Kidney tubule cell (primary cell): ENCODE measurements at places on chromosomes 13 and 19.

DNA sequence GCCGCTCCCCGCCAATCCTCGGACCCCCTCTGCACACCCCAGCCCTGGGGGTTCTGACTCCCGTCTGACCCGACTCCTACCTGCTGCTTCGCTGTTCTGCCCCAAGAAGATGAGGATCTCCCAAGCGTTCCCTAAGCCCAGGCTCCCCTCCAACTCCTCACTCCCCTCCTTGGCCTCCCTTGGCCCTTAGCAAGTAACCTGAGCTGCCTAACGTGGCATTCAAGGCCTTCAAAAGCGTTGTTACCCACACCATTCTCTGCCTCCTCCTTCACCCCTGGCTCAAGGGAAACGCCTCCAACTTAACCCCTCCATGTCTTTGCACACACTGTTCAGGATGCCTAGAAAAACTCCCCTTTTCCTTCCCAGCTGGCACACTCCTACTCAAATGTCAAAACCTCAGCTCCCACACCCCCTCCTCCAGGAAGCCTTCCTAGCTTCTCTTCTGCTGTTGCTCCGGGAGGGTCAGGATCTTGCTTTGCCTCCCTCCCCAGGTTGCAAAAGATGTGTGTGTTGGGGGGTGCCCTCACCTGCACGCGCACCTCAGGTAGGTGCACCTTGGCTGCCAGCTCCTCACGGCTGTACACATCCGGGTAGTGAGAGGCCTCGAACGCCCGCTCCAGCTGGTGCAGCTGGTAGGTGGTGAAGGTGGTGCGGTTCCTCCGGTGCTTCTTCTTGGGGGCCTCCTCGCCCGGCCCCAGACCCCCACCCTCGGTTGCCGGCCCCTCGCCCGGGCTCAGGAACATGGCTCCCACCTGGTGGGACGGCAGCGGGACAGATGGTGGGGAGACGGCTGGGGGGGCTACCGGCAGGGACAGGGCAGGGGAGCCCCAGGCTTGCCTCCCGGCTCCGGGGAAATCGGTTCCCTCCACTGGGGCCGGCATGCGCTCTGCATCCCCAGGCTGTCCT, 775 bp downstream of the RAX2 start:
- no peak for DNase-seq

GRCh38 chr19:7932276-7932929, 6.5 kb upstream of the CTXN1 start:
- DNase-seq: no peak

DNA sequence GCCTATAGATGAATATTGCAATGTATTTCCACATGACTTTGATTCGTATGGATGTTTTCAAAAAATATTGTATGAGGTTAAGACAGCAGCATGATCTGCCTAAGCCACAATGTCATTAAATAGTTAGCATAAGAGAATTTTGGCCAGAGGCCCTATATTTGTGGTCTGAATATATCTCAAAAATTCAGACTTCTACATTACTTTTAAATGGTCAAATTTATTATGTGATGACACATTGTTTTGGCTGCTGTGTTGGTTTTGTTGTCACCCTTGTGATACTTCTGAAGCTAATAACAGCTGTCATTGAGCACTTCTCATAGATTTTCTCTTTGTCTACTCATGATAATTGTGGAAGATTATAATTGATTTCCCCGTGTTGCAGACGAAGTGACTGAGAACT, 288.2 kb downstream of the MYO16 start:
- no peak for DNase-seq

GRCh38 chr13:103140001-103140671, 73.9 kb upstream of the SLC10A2 start:
- DNase-seq: peak; percentile 46

DNA sequence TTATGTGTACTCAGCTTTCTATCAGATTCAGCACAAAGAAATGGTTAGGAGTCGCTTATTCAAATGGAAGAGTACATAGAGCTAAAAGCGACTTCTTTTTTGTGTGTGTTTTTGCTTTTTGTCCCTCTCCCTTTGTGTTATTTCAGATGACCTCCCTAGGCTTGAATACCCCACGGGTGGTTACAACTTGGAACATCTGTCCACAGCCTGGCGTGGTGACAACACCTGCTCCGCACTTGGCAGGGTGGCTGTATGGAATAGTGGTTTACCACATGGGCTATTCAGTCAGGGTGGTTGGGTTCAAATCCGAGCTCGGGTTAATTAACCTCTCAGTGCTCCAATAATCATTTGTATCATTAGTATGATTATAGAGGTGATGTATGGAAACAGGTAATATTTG, 151.6 kb upstream of the FREM2 start:
- no peak for DNase-seq

- no peak for DNase-seq
Measured at GRCh38 chr13:94494026-94494425, 14.5 kb upstream of the DCT start.

DNA sequence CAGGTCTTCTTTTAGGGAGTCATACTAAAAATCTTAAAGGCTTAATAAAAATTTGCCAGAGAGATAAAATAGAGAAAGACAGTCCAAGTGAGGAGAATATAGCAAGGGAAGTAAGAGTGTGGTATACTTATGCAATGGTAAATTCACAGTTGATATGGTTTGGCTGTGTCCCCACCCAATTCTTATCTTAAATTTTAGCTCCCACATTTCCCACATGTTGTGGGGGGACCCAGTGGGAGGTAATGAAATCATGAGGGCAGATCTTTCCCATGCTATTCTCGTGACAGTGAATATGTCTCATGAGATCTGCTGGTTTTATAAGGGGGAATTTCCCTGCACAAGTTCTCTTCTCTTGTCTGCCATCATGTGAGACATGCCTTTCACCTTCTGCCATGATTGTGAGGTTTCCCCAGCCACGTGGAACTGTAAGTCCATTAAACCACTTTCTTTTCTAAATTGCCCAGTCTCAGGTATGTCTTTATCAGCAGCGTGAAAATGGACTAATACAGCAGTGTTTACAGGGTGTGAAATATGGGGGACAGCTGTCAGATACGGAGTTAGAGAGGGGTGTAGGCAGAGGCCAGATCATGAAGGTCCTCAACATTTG, 115.4 kb downstream of the UGGT2 start:
- no peak for DNase-seq

DNA sequence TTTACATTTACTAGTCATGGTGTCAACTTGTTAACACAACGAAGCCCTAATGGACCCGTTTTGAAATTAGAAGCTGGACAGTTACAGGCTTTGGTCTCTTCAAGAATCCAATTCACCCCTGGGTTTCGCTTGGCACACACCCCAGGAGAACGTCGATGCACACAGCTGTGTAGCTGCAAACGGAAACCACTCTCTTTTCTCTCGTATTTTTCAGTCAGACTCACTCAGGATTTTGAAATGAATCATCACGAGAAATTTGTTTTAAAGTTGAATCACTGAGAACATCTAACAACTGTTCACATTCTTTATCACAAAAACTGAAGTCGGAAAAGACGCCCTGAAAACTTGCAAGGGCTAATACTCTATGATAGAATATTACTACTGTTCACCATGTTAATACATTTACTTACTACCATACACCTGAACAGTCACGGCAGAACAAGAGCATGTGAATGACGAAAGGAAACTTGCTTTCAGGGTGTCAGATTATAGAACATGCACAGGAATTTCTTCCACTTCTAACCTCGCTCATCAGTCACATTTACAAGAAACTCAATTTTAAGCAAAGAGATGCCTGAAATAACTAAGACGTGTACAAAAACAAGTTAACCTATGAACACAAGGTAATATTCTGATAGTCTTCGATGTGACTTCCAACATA, 4.7 kb downstream of the PNMA8A start:
- peak; percentile 24 for DNase-seq

- DNase-seq: no peak
Measured at GRCh38 chr19:39014037-39014436, 18.3 kb downstream of the FBXO27 start.

- DNase-seq: no peak
Measured at GRCh38 chr19:50505856-50506611, 5.0 kb downstream of the JOSD2 start.

DNA sequence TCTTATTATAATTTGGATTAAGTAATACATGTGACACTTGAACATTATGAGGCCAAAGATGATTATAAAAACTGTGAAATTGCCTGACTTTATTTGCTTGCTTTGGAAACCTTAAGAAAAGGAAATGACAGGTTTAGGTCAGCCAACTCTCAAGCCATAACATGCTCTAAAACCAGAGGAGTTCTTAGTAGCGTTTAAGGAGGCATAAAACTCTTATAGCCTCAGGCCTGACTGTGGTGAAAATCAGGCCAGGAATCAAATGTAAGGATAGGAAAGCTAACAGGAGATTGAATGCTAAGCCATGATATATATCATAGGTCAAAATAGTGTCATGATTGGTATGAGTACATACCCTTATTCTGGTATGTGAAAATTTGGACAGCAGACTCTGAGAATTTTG, 1142.4 kb upstream of the MIR17HG start:
- DNase-seq: no peak

DNA sequence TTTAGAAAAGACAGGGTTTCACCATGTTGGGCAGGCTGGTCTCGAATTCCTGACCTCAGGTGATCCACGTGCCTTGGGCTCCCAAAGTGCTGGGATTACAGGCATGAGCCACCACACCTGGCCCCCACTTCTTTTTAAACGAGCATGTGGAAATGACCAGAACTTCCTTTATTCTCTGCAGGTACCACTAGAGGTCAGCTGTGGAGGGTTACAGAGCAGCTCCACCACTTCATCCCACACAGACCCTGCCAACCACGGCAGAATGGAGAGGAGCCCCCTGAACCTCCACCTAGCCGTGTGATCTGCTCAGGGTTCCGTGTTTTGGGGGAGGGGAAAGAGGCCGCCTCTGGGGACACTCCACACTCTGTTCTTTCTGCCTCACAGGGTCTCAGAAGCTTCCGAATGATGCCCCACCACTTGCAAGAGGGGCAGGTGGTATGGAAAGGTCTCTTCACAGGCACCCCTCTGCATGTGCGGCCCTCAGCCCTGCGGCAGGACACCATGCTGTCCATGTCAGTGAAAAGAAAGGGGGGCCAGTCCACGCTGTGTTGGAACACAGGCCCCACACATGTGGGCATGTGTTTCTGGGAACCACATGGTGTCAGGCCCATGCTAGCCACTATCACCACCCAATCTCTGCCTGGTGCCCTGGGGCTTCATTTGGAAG, 465.0 kb downstream of the TSHZ3 start:
- DNase-seq: no peak

DNA sequence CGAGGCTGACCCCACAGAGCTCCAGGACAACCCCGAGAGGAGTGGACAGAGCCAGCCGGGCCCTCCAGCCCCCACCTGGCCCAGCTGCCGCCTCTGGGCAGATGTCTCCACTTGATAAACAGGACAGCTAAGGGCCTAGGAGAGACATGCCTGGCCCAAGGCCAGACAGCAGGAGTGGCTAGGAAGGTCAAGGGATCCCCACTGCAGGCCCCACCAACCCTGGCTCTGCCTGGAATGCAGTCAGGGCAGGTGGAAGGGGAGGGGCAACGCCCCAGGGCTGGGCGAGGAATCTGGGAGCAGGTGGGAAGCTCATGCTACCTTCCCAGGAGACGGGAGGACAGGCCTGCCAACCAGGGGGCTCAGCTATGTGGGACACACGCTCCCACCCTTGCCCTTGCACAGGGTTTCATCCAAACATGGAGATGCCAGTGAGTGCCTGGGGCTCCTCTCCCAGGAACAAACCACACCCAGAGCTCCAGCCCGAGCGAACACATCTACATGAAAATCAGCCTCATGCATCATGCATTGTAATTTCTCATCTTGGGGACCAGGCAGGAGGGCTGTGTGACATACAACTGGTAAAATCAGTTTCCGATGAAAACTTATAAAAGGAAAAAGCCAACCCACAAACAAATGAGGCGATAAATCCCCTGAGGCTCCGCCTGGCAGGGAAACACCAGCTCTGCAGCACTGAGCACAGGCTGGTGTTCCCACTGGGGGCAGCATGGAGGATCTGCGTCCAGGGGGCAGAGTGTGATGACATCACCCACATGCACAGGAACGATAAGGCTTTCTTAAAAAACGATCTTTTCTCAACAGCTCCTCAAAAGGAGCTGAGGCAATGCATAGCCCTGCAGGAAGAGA, 25.0 kb downstream of the SH3GL1 start:
- DNase-seq: peak; percentile 85
